Iris pigment epithelial cell (primary cell): ENCODE measurements at places on chromosomes 11 and 22.
A peak's percentile ranks its signal among the peaks of the same experiment; 100 is the strongest.

- DNase-seq: no peak
Observed at GRCh38 chr11:17395554-17395961, 7.1 kb upstream of the KCNJ11 start.

DNA sequence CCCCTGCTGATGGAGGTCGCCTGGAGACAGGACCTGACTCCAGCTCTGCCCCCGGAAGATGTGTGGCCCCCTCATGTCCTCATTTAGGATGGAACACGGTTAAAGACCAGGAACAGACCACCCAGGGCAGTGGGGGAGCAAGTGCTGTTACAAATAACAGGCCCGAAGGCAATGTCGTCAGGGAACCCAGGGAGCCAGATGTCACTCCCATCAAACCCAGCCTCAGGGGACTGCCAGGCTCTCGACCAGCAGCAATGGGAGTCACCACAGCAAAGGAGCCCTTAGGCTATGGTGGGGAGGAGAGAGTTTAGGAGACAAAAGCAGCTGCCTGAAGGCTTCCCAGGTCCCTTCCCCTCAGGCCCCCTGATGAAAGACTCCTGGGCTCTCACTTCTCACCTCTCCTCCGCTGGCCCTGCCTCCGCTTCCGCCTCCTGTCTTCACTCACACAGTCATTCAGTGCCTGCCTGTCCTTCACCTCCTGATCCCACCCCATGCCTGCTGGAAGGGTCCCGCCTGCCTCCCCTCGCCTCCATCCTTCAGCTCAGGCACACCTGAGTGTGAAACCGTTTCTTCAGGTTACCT is 4.4 kb downstream of the RPS19BP1 start:
- no peak for DNase-seq

DNA sequence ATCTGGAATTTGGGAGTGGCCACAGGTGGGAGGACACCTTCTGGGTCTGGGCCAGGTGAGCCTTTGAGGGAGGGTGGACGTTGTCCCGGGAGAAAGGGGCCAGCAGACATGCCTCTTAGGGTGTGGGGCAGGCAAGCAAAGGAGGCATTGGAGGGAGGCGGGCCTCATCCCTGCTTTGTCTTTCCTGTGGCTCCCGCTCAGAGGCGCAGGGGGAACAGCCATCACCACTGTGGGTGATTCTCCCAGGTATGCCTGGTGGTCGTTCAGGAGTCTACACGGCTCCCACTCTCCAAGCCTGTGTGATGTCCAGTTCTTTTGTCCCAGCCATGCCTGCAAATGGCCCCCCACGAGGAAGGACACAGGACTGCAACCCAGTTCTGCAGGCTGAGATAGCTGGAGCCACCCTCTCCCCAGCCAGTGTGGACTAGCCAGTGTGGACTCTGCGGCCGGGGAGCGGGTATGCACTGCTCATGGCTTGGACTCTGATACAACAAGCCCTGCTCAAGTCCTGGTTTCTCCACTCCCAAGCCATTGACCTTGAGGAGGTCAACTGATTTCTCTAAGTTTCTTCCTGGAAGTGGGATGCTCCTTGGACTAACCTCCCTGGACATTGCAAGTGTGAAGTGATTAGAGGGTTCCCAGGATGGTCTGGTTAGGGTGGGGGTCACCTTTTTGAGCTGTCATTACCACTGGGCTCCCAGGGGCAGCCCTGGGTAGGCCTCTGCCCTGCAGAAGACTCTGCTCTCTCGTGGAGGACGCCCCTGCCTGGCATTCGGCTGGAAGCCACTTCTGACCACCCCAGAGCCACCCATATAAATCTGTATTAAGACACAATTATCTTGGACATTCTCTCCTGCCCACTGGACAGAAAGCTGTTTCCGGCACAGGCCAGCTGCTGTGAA is 1151.2 kb downstream of the BRD1 start:
- no peak for DNase-seq

- DNase-seq: no peak
Observed at GRCh38 chr11:83195649-83196048, 2.1 kb downstream of the ANKRD42 start.

DNA sequence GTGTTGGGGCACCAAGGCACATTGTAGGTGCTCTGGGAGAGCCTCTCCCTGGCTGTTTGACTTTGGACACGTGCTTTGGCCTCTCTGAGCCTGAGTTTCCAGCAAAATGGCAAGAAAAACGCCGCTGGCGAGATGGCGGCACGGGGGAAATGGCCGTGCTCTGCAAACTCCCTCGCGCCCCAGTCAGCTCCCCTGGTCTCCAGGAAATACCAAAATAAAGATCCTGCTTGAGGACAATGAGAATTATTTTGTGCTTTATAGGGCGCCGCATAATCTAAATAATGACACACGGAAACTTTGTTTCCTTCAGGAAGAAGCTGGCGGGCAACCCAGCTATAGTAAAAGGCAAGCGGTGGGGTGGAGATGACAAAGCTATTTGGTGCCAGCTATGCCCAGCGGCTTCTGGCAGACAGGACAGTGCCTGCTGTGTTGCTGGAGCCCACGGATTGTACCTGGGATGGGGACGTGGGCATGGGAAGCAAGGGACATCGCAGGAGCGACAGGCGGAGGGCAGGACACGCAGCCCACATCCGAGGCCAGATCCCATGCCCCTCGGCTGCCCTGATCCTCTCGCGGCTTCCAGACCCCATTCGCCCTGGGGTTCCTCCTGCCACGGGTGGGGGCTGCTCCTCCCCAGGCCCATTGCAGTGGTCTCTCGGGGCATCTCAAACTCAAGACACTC is 26.3 kb upstream of the RFPL3 start:
- no peak for DNase-seq

GRCh38 chr22:42772647-42773046 is 52.0 kb upstream of the A4GALT start:
- no peak for DNase-seq

GRCh38 chr11:63445720-63446119 is 45.2 kb downstream of the PLAAT5 start:
- peak; percentile 65 for DNase-seq

GRCh38 chr11:77413850-77414460 is 59.9 kb downstream of the PAK1 start:
- no peak for DNase-seq

DNA sequence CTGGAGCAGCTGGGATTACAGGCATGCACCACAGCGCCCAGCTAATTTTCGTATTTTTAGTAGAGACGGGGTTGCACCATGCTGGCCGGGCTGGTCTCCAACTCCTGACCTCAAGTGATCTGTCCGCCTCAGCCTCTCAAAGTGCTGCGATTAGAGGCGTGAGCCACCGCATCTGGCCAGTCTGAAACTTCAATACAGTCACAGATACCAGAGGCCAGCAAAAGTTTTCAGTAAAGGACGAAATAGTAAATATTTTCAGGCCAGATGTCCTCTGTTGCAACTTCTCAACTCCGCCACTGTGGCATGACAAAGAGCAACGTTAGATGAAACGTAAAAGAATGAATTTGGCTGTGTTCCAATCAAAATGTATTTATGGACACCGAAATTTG is 403.6 kb downstream of the MN1 start:
- no peak for DNase-seq

GRCh38 chr11:65611028-65611757 is 2.8 kb downstream of the MAP3K11 start:
- no peak for DNase-seq

DNA sequence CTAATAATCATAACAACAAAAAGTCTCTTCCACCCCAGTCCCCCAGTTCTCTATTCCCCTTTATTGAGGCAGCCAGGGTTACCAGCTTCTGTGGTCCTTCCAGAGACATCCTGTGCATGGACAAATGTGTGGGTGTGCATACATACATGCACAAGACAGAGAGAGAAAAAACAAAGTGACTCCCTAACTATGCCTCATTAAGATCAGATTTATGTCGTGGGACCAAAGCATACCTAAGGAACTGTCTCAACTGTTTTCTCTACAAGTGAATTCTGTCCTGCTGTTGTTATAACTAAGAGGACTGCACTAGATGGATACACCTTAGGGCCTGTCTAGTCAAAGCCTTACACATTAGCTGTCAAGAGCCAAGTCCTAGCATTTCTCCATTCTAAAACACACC is 106.7 kb downstream of the MRTFA start:
- DNase-seq: no peak

DNA sequence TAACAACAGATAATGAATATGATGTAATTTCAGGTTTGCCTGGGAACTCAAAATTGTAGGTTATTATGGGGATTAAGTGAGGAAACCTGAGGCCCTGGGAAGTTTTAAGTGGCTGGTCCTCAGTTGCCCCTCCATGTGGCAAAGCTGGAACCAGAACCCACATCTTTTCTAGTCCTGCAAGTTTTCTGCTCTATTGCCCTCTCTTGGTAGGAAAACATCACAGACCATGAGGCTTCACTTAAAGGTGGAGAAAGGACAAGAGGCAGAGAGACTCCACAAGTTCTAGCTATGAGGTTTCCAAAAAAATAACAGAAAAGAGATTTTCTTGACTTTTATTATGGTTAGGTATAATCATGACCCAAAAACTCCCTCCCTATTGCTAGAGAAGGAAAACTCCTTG is 115.5 kb upstream of the DDI1 start:
- DNase-seq: no peak

GRCh38 chr11:60515144-60515855 is at the start of gene MS4A13:
Gene MS4A13, plus strand, starts transcription at chr11:60515392. Its CDS starts 2,692 bp downstream, at chr11:60518084.
- DNase-seq: no peak

- peak; percentile 27 for DNase-seq
Observed at GRCh38 chr22:37270928-37271650, 11.2 kb upstream of the CYTH4 start.

DNA sequence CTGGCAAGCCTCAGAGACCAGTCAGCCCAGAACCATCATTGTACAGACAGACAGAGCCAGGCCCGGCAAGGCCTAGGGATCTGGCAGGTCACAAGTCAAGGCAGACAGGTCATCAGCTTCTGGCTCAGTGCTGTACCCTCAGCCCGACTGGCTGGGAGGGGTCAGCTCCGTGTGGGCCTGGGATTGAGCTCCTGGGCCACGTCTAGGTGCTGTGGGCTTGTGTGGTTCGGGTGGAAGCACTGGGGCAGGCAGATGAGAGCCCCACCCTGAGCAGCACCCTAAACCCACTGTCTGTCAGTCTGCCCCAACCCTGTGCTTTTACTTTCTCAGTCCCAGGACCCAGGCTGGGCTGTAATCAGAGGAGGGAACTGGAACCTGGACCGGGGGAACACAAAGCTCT is 26.9 kb upstream of the P2RY2 start:
- no peak for DNase-seq

- DNase-seq: peak; percentile 44
Observed at GRCh38 chr11:109695696-109696095, 273.7 kb downstream of the C11orf87 start.

DNA sequence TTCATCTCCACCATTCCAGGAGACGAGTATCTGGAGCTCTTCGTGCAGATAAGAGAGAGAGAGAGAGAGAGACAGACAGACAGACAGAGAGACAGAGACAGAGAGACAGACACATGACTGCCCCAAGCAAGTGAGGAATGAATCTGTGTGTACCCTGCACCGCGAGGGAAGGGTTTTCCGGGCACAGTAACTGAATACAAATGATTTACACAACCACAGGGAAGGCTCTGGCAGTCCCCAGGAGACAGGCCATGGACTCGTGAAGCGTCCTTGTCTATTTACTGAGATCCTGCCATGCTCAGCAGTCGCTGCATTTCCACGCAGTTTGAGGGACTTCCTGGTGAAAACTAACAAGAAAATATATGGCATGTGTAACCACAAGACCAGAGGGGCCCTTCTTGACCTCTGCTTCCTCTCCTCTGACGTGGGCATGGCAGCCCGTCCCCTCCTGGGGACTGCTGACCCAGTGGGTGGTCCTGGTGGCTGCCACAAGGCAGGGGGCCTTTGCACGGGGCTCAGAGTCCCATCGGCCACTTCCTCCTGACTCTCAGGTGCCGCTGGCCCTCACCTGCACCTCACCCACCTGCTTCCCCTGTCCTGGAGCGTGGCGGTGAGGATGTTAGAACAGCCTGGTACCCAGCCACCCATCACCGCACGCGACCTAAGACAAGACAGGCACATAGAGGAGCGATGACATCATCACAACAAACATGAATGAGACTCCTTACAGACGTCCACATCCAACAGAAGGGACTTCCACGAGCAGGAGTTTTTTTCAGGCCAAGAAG is 75.9 kb downstream of the PHF21B start:
- no peak for DNase-seq

- DNase-seq: no peak
Observed at GRCh38 chr22:50439871-50440331, 34.9 kb downstream of the SBF1 start.

DNA sequence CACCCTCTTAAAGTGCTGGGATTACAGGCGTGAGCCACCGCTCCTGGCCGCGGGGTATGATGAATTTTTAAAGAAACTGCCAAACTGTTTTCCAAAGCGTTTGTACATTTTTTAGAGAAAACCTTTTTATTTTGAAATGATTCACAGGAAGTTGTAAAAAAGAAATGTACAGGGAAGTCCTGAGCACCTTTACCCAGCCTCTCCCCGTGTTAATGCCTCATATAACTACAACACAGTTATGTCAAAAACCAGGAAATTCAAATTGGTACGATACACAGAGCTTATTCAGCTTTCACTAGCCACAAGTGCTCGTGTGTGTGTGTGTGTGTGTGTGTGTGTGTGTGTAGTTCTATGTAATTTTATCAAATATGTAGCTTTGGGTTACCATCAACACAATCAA is 7.0 kb upstream of the FAM118A start:
- no peak for DNase-seq

DNA sequence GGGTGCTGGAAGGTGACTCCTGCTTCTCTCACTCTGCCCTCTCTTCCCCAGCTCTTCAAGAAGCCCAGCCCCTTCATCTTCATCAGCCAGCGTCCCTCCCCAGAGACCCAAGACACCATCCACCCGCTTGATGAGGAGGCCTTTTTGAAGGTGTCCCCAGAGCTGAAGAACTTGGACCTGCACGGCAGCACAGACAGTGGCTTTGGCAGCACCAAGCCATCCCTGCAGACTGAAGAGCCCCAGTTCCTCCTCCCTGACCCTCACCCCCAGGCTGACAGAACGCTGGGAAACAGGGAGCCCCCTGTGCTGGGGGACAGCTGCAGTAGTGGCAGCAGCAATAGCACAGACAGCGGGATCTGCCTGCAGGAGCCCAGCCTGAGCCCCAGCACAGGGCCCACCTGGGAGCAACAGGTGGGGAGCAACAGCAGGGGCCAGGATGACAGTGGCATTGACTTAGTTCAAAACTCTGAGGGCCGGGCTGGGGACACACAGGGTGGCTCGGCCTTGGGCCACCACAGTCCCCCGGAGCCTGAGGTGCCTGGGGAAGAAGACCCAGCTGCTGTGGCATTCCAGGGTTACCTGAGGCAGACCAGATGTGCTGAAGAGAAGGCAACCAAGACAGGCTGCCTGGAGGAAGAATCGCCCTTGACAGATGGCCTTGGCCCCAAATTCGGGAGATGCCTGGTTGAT is 12.6 kb downstream of the IL10RA start:
- DNase-seq: no peak

- DNase-seq: no peak
Observed at GRCh38 chr11:58526721-58527120, 18.8 kb upstream of the OR5B21 start.

DNA sequence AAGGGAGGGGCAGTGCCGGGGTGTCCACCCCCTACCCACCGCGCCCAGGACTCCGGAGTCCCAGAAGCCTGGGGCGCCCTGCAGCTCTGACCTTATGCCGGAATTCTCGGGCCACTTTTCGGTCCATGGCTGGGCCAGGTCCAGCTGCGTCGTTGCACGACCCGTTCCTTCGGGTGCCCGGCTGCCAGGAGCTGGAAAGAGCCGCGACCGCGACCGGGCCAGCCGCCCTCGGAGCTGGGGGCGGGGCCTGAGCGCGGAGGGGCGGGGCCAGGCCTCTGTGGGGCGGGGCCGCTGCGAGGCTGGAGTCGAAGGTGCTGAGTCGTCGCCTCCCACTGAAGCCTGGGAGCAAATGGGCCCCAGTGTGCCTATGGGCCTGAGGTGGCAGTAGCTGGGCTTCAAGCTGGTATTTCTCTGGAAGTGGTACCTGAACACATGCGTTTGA is at the start of gene USH1C:
TSS of gene USH1C (minus strand) at position 236 of the 442 bp plus-strand sequence. CDS start at position 127, 109 bp downstream.
- no peak for DNase-seq
